ENCODE measurements at places on chromosomes 6 and 20. TPM values are rescaled to one million over a fixed set of nuclear protein-coding genes. Genes with fewer than 3 reads are reported as not detected.

The MYLIP gene
- 68.6 TPM for total RNA-seq

GRCh38 chr6:42933205-42933604 is 3.9 kb downstream of the CNPY3 start:
- DNase-seq = no peak

The SYNGAP1 gene
- 6.2 TPM for total RNA-seq

The MICB gene
- 3.9 TPM for total RNA-seq

The RAB32 gene
- 19.8 TPM for total RNA-seq

GRCh38 chr6:80767808-80768207 is 661.3 kb downstream of the BCKDHB start:
- DNase-seq = peak; percentile 78

- no peak for DNase-seq
These were observed 76.5 kb downstream of the ZNF217 start for GRCh38 chr20:53517146-53517545.

GRCh38 chr6:71056656-71057055 is 99.8 kb upstream of the B3GAT2 start:
- DNase-seq = no peak

All from tongue (tissue), 3 donors.